ENCODE measurements at places on chromosomes 16 and 17. TPM values are rescaled to one million over a fixed set of nuclear protein-coding genes. Genes with fewer than 3 reads are reported as not detected.

Gene MSRB1
- total RNA-seq: 13.8 TPM

Gene NT5C
- 150 TPM for total RNA-seq

Gene SNAI3
- total RNA-seq: not detected

Gene LLGL2
- 72.3 TPM for total RNA-seq

Gene TOB1
- total RNA-seq: 112 TPM

Gene CLCN7
- total RNA-seq: 69.1 TPM

Gene KCNAB3
- 0.37 TPM for total RNA-seq

Gene USP43
- 10.3 TPM for total RNA-seq

DNA sequence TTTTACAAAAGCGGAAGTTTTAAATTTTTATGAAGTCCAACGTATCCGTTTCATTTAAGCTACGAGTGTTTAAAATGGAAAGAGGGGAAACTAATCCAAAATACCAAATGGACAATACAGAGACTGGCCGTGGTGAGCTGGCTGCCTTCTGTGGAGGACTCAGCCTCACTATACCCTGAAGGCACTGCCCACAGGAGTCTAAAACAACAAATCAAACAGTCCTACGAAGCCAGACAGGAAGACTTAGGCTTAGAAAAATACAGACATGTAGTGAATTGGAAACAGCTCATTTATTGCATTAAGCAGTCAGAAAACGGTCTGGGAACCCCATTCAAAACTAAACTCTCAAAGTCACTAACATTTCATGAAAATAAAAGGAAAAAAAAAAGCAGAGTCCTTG, 75.1 kb downstream of the CYTH1 start:
- H3K4me3 ChIP-seq: no peak overlapping the region
- no peak for DNase-seq
- H3K27ac ChIP-seq: no peak overlapping the region
- H3K4me1 ChIP-seq: peaks cover 24% of the 10 kb centered on the region

GRCh38 chr17:8227238-8227581, 16.8 kb upstream of the AURKB start:
- H3K36me3 ChIP-seq: peaks cover 50% of the 10 kb centered on the region
- no peak overlapping the region for H3K4me3 ChIP-seq
- H3K27ac ChIP-seq: peak overlapping the region; percentile 78
- no peak for DNase-seq
- H3K4me1 ChIP-seq: peaks cover 25% of the 10 kb centered on the region

- H3K4me1 ChIP-seq: peaks cover 77% of the 10 kb centered on the region
- peak overlapping the region; percentile 99 for H3K27ac ChIP-seq
- DNase-seq: no peak
- peak overlapping the region; percentile 71 for H3K4me3 ChIP-seq
These were observed 782 bp downstream of the POLR2A start for GRCh38 chr17:7484919-7485377.

DNA sequence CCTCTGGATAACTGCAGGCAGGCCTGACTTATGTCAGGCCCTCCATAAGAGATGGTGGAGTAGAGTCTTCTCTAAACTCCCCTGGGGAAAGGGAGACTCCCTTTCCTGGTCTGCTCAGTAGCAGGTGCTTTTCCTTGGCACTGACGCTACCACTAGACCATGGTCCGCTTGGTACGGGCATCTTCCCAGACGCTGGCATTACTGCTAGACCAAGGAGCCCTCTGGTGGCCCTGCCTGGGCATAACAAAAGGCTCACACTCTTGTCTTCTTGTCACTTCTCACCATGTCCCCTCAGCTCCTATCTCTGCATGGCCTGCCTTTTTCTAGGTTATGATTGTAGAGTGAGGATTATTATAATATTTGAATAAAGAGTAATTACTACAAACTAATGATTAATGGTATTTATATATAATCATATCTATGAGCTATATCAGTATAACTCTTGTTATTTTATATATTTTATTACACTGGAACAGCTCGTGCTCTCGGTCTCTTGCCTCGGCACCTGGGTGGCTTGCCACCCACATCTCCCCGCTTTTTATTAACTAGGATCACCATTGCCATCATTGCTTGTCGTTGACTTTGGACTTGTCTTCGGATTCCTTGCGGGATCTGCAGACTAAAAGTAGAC, 59.8 kb upstream of the ARL4D start:
- H3K4me1 ChIP-seq: peaks cover 6% of the 10 kb centered on the region
- no peaks in the 10 kb centered on the region for H3K36me3 ChIP-seq
- H3K27ac ChIP-seq: no peak overlapping the region
- no peaks in the 10 kb centered on the region for H3K27me3 ChIP-seq

DNA sequence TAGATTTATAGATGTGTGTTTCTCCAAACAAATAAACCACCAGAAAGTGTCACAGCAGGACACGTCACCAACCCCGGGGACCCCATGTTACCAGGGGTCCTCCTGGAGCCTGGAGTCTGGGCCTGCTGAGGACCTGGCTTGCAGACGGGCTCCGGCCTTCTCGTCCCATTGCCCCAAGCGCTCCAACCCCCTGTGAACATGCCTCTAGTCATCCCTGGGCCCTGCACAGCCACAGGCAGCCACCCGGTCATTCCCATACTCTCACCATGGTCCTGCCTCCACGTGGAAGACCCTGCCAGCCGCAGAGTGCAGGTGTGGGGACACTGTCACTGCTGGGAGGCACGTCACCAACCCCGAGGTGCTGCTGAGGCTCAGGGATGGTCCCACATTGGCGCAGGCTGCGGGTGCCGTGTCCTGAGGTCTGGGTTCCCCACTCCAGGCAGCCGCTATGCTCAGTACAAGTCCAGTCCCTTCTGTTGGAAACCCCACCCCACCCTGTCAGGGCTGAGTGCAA, 4.5 kb downstream of the SECTM1 start:
- H3K27me3 ChIP-seq: no peaks in the 10 kb centered on the region
- H3K27ac ChIP-seq: no peak overlapping the region
- H3K4me3 ChIP-seq: no peak overlapping the region
- no peak for DNase-seq

DNA sequence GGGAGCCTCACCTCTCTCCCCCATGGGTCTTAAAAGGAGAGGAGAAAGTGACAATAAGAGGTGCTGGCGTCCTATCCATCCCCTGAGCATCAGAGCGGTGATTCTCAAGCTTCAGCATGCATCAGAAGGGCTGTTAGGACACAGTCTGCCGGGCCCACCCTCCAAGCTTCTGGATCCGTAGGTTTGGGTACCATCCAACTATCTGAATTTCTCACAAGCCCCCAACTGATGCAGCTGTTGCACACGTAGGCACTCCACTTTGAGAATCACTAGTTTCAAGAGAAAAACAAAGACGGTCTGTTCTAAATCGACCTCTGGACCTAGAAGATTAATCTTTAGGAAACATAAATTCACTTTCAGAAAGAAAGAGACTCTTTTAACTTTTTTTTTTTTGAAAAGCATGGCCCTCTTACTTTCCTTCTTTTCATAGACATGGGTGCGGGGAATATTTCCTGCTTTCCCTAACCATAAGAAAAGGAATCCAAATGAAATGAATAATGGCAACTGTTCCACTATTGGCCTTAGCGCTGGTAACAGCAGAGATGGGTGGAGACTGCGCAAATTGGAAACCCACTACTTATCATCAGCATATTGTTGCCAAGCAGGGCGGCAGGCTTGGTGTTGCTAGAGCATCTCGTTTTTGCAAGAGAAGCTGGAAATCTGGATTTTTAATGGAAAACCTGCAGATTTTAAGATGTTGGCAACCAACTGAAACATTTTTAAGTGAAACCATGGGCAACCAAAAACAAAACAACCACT, 144.4 kb downstream of the GAS7 start:
- no peak overlapping the region for H3K27ac ChIP-seq
- no peak overlapping the region for H3K4me3 ChIP-seq
- H3K27me3 ChIP-seq: no peaks in the 10 kb centered on the region
- H3K36me3 ChIP-seq: no peaks in the 10 kb centered on the region
- no peak for DNase-seq

- DNase-seq: no peak
- no peaks in the 10 kb centered on the region for H3K27me3 ChIP-seq
- no peak overlapping the region for H3K27ac ChIP-seq
- peaks cover 7% of the 10 kb centered on the region for H3K4me1 ChIP-seq
- no peak overlapping the region for H3K4me3 ChIP-seq
- H3K36me3 ChIP-seq: no peaks in the 10 kb centered on the region
These were observed 32.1 kb downstream of the ASPA start for GRCh38 chr17:3507869-3508268.

- H3K4me1 ChIP-seq: no peaks in the 10 kb centered on the region
- H3K4me3 ChIP-seq: no peak overlapping the region
- H3K36me3 ChIP-seq: peaks cover 40% of the 10 kb centered on the region
- no peak overlapping the region for H3K27ac ChIP-seq
- H3K27me3 ChIP-seq: no peaks in the 10 kb centered on the region
These were observed 23.9 kb upstream of the C16orf74 start for GRCh38 chr16:85774811-85775210.

DNA sequence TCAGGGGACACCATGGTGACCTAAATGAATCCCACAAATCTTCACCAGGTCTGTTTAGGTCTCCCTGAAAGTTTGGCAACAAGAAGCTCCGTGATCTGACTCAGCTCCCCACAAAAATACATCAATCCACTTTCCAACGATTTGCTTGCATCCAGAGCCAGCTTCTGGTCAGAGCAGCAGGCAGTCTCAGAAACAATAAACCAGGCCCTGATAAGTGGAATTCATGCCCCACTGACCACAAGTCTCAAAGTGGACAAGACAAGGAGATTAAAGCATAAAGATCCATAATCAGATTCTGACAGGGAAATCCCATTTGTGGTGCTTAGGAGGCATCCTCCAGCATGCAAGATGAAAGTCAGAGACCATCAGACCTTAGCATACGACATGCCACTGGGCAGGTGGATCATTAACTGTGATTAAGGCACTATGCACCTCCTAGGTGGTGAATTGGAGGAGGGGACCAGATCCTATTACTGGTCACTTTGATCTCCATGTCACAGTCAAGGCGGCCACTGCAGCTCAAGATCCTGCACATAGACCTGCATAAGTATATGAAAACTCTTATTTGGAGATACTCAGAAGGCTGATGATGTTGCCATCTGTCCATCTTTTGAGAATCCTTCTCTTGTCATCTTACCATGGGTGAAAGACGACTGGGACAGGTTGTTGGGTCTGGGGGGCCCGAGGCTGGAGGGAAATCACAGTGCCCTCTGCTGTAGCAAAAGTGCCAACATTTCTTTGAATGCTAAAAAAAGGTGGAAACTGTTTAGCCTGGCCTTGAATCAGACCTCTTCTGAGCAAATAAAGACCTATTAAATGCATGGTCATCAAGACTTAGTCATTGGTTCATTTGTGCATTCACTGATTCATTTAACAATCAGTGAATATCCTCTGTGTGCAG, 309.2 kb upstream of the CCL2 start:
- DNase-seq: no peak
- no peak overlapping the region for H3K4me3 ChIP-seq
- H3K36me3 ChIP-seq: no peaks in the 10 kb centered on the region
- no peak overlapping the region for H3K27ac ChIP-seq

GRCh38 chr16:85491058-85491771, 121.9 kb upstream of the GSE1 start:
- H3K27ac ChIP-seq: peak overlapping the region; percentile 68
- H3K27me3 ChIP-seq: no peaks in the 10 kb centered on the region
- no peaks in the 10 kb centered on the region for H3K36me3 ChIP-seq
- H3K4me1 ChIP-seq: peaks cover 25% of the 10 kb centered on the region
- DNase-seq: peak; percentile 48
- H3K4me3 ChIP-seq: no peak overlapping the region

DNA sequence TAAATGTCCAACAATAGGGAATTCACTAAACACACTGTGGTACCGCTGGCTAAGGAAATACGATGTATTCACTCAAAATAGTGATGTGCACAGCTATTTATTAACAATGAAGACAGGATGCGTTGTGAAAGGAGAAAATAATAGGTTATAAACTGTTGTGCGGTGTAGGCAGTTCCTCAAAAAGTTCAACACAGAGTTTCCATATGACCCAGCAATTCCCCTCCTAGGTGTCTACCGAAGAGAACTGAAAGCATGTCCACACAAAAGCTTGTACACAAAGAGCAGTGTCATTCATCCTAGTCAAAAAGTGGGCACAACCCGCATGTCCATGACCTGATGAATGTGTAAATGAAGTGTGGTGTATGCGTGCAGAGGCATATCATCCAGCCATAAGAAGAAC, 1.2 kb upstream of the CES1 start:
- H3K36me3 ChIP-seq: no peaks in the 10 kb centered on the region
- H3K4me3 ChIP-seq: no peak overlapping the region
- no peaks in the 10 kb centered on the region for H3K27me3 ChIP-seq
- DNase-seq: no peak

GRCh38 chr17:13750816-13751793, 149.4 kb upstream of the HS3ST3A1 start:
- H3K27me3 ChIP-seq: no peaks in the 10 kb centered on the region
- H3K4me3 ChIP-seq: no peak overlapping the region
- no peaks in the 10 kb centered on the region for H3K36me3 ChIP-seq
- H3K4me1 ChIP-seq: no peaks in the 10 kb centered on the region
- peak; percentile 14 for DNase-seq

DNA sequence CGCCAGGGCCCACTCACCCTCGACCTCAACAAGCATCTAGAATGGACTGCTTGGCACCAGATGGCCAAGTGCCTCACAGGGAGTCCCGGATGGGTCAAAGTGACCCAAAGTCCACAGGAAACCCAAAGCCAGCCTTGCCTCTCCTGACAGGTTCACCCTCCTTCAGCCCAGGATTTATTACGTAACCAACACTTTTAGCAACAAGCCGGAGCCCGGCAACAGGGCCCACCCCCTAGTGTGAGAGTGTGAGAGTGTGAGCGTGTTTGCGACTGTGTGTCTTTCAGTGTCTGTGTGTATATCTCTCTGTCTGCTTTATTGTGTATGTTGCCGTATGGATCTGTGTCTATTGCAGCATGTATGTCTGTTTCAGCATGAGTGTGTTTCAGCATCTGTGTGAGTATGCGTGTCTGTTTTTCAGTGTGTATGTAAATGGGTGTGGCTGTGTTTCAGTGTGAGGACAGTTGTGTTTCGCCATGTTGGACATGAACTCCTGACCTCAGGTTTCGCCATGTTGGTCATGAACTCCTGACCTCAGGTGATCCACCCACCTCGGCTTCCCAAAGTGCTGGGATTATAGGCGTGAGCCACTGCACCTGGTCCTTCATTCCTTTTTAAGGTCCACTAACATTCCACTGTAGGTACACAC, 13.7 kb upstream of the PEMT start:
- H3K36me3 ChIP-seq: no peaks in the 10 kb centered on the region
- H3K4me3 ChIP-seq: no peak overlapping the region
- no peak for DNase-seq
- no peak overlapping the region for H3K27ac ChIP-seq

- H3K4me1 ChIP-seq: peaks cover 65% of the 10 kb centered on the region
- H3K27ac ChIP-seq: peak within 1 kb of the TSS; percentile 82
- no peaks in the 10 kb centered on the region for H3K36me3 ChIP-seq
- peak; percentile 77 for DNase-seq
These were observed at the start of gene CACNA1H for GRCh38 chr16:1152651-1153259. Gene CACNA1H (plus strand): TSS chr16:1153106. CDS start chr16:1153738, 632 bp downstream.

GRCh38 chr17:58052945-58053715, 30.1 kb upstream of the DYNLL2 start:
- no peaks in the 10 kb centered on the region for H3K4me1 ChIP-seq
- no peak overlapping the region for H3K27ac ChIP-seq
- no peaks in the 10 kb centered on the region for H3K36me3 ChIP-seq
- no peak overlapping the region for H3K4me3 ChIP-seq
- DNase-seq: no peak

Data from stomach (tissue), 19 donors.